Hepatocyte (in vitro differentiated cells): ENCODE measurements at places on chromosomes 16 and 17. TPM values are rescaled to one million over a fixed set of nuclear protein-coding genes. Genes with fewer than 3 reads are reported as not detected.

Gene BEAN1
- 0.63 and 0.68 TPM in 2 replicates for total RNA-seq

Gene PLA2G10
- 0.30 and 0.80 TPM in 2 replicates for total RNA-seq

Gene NPIPA5
- not detected in 2 replicates for total RNA-seq

Gene HIGD1B
- not detected in 2 replicates for total RNA-seq

DNA sequence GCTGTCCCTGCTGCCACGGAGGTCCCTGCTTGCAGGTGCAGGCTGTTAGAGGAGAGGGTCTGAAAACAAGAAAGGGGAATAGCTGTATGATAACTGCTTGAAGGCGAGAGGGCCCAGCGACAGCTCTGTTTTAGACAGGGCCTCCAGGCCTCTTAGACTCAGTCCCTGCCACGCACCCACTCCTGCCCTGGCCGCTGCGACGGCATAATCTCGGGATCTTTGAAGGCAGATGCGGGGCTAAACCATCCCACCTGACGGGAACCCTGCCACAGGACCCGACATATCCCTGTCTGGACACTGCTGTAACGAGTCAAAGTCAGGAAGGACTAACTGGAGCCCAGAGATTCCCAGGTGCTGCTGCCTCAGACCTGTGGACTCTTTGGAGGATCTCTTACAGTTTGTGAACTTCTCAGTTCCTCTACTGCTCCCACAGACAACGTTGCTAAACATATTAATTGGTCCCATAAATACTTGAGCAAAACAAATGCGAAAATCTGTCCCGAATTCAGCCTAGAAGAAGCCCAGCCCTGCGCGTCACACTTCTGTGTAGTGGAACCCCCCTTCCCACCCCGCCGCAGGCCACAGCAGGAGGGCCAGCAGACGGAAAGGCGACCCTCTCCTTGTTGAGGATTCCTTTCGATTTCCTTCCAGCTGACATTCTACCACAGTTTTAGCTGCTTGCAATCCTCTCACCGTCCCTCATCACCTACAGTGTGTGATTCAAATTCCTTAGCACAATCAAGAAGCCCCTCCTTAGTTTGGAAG is 998 bp upstream of the TMEM11 start:
- H3K36me3 ChIP-seq, result no peaks in the 10 kb centered on the region
- DNase-seq, result peak; percentile 44
- peak overlapping the region; percentile 98 for H3K27ac ChIP-seq
- peak overlapping the region; percentile 74 for H3K4me3 ChIP-seq
- H3K27me3 ChIP-seq, result no peaks in the 10 kb centered on the region

DNA sequence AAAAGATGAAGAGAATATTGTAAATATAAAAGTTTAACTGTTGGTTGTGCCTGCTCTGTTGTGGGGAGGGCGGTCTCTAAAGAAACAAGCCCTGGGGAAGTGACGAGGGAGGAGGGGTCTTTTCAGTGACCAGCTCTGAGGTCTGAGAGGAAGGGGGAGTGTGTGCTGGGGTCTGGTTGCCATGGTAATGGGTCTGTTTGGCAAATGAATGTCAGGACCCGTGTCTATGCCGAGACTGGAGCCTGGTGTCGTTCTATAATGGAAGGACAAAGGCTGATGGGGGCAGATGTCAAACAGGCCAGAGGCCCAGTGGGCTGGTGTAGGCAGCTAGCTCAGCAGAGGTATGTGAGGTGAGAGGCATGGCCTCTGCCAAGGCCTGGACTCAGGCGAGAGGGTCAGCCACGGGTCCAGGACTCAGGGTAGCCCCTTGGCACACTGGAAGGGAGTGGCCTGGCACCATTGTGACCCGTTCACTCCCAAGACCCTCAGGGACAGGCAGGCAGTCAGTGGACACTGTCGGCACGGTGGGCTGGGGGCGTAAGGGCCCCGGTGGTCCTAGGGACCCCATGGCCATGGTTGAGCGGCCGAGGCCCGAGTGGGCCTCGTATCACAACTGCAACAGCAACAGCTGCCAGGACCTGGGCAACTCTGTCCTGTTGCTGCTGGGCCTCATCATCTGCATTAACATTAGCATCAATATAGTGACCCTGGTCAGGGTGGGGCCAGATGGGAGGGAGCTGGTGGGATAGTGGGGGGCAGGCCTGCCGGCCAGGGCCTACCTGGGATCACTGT is at the start of gene SPEM1:
SPEM1 (plus strand) TSS at position 506 of the 792 bp plus-strand sequence; CDS start at position 567, 61 bp downstream.
- no peak within 1 kb of the TSS for H3K27ac ChIP-seq
- H3K36me3 ChIP-seq, result no peaks in the 10 kb centered on the region
- H3K27me3 ChIP-seq, result no peaks in the 10 kb centered on the region
- no peak within 1 kb of the TSS for H3K4me3 ChIP-seq
- DNase-seq, result no peak
- H3K4me1 ChIP-seq, result no peaks in the 10 kb centered on the region

DNA sequence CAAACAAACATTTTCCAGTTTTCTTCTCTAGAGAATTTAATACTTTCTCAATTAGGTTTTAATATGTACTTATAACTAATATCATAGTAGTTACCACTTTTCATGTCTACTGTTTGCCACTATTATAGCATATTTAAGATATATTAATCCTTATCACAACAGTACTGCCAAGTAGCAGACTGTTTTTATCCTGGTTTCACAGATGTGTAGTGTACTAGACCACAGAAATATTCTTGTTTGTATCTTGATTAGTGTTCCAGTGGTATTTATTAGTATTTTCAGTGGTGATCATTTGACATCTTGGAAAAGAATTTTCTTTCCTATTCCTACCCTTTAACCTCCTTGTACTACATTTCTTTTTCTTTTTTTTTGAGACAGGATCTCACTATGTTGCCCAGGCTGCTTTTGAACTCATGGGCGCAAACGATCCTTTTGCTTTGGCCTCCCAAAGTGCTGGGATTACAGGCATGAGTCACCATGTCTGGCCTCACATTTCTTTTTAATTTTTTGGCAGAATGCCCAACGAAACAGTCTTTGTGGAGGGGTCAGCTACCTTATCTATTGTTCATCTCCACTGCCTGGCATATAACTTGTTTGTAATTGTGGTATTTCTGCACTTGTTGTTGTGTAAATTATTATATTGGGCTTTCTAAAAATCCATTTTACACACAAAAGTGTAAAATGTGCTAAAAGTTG is 27.2 kb downstream of the MAP2K4 start:
- no peaks in the 10 kb centered on the region for H3K36me3 ChIP-seq
- no peaks in the 10 kb centered on the region for H3K27me3 ChIP-seq
- H3K27ac ChIP-seq, result no peak overlapping the region
- DNase-seq, result no peak
- no peaks in the 10 kb centered on the region for H3K4me1 ChIP-seq
- no peak overlapping the region for H3K4me3 ChIP-seq

GRCh38 chr17:32542186-32542585 is 55.4 kb downstream of the CDK5R1 start:
- no peaks in the 10 kb centered on the region for H3K36me3 ChIP-seq
- no peaks in the 10 kb centered on the region for H3K27me3 ChIP-seq
- H3K4me1 ChIP-seq, result no peaks in the 10 kb centered on the region
- no peak overlapping the region for H3K4me3 ChIP-seq

DNA sequence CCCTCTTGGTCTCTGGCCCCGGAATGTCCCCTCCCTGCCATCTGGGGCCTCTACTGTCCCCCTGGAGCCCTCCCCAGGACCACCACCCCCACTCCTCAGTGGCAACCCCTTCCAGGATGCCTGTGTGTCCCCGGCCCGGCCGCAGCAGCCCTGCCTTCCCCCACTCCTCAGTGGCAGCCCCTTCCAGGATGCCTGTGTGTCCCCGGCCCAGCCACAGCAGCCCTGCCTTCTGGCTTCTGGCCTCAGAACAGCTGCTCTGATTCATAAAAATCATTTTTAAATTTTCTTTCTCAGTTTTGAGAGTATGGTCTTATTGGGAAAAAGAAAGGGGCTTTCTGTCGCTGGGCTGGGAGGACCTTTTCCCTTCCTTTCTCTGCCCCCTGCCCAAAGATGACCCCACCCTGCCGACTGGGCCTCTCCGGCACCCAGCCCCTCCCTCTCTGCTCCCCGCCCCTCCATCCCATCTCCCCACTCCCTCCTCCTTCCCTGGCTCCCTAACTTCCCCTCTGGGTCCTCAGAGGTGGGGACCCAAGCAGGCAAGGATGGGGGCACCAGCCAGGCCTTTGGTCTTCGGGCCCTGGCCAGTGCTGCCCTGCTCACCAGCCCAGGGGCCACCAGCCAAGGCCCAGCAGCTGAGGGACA is 40.5 kb downstream of the BAHCC1 start:
- H3K4me3 ChIP-seq, result no peak overlapping the region
- H3K27me3 ChIP-seq, result no peaks in the 10 kb centered on the region
- H3K27ac ChIP-seq, result peak overlapping the region; percentile 86
- no peaks in the 10 kb centered on the region for H3K36me3 ChIP-seq
- DNase-seq, result no peak

Gene KIF2B
- total RNA-seq, result not detected in 2 replicates

DNA sequence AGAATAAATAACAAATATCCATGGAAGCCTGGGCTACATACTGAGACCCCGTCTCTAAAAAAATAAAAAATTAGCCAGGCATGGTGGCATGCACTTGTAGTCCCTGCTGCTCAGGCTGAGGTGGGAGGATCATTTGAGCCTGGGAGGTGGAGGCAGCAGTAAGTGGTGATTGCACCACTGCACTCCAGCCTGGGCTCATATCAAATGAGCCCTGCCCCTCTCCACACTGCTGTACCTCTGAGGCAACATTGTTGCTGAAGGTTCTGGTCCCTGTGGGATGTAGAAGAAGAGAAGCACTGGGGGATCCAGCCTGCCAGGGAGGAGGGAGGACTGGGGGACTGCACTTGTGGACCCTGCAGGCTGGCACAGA is 11.4 kb upstream of the ARHGAP23 start:
- H3K27ac ChIP-seq, result no peak overlapping the region
- DNase-seq, result no peak
- peaks cover 27% of the 10 kb centered on the region for H3K4me1 ChIP-seq
- peaks cover 32% of the 10 kb centered on the region for H3K27me3 ChIP-seq

- no peak overlapping the region for H3K27ac ChIP-seq
- no peaks in the 10 kb centered on the region for H3K27me3 ChIP-seq
- H3K4me3 ChIP-seq, result no peak overlapping the region
- H3K36me3 ChIP-seq, result no peaks in the 10 kb centered on the region
These were observed 73.1 kb upstream of the AXIN2 start for GRCh38 chr17:65634533-65634932.

DNA sequence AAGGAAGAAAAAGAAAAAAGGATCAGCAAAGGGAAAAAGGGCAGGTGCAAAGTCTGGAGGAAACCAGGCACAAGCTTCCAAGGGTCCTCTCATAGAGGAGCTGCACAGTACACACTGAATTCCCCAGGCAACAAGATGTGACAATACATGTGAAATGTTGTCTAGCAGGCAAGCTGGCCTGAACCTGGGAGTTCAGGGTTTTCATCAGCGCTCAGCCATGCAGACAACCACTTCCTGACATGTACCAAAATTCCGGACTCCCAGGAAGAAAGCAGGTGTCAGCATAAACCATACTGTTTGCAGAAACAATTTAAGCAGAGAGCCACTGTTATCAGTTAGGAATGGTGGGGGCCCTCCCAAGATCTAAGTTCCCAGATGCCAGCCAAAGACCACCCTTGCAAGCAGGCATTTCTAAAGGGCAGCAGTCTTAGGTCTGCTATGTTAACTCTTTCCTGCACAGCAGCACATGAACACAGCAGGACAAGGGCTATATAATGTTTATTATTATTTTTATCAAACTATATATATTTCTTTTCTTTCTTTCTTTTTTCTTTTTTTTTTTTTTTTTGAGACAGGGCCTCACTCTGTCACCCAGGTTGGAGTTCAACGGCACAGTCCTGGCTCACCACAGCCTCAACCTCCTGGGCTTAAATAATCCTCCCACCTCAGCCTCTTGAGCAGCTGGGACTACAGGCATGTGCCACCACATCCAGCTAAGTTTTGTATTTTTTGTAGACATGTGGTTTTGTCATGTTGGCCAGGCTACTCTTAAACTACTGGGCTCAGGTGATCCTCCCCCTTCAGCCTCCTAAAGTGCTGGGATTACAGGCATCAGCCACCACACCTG is 10.1 kb downstream of the TK2 start:
- DNase-seq, result peak; percentile 26
- H3K4me3 ChIP-seq, result no peak overlapping the region
- no peaks in the 10 kb centered on the region for H3K27me3 ChIP-seq
- no peaks in the 10 kb centered on the region for H3K36me3 ChIP-seq
- no peaks in the 10 kb centered on the region for H3K4me1 ChIP-seq

Gene OTOA
- total RNA-seq, result 0.07 TPM in 1 of 2 replicates, not detected in the other

Gene CDRT4
- 2.7 and 10.4 TPM in 2 replicates for total RNA-seq

- no peaks in the 10 kb centered on the region for H3K36me3 ChIP-seq
- no peak overlapping the region for H3K4me3 ChIP-seq
- H3K27me3 ChIP-seq, result no peaks in the 10 kb centered on the region
These were observed 895 bp downstream of the SEPTIN1 start for GRCh38 chr16:30381291-30382041.

DNA sequence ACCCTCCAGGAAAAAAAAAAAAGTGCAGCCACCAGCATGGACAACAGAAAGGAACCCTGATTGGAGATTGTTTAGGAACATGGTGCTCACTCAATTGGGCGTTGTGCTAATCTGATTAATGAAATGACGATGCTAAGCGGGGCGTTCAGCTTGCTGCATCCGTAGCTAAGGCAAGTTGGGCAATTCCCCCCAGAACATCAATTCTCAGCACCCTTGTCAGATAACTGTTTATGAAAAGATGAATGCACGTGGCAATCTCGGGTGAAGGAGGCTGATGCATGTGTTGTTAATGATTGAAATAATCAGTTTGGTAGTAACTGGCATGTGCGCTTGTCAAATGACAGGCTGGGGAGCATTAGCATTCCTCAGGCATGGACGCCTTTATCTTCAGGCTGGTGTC is 57.0 kb downstream of the HS3ST3A1 start:
- no peaks in the 10 kb centered on the region for H3K4me1 ChIP-seq
- H3K4me3 ChIP-seq, result no peak overlapping the region
- H3K27me3 ChIP-seq, result no peaks in the 10 kb centered on the region
- H3K27ac ChIP-seq, result peak overlapping the region; percentile 6
- DNase-seq, result no peak

GRCh38 chr17:49472527-49472926 is 22.6 kb upstream of the NGFR start:
- H3K4me1 ChIP-seq, result peaks cover 14% of the 10 kb centered on the region
- no peak overlapping the region for H3K4me3 ChIP-seq
- no peak for DNase-seq
- H3K27me3 ChIP-seq, result peaks cover 58% of the 10 kb centered on the region
- H3K36me3 ChIP-seq, result no peaks in the 10 kb centered on the region

- H3K36me3 ChIP-seq, result no peaks in the 10 kb centered on the region
- DNase-seq, result no peak
- peaks cover 4% of the 10 kb centered on the region for H3K4me1 ChIP-seq
- no peak overlapping the region for H3K4me3 ChIP-seq
These were observed 439 bp upstream of the GNG13 start for GRCh38 chr16:800834-801511.

DNA sequence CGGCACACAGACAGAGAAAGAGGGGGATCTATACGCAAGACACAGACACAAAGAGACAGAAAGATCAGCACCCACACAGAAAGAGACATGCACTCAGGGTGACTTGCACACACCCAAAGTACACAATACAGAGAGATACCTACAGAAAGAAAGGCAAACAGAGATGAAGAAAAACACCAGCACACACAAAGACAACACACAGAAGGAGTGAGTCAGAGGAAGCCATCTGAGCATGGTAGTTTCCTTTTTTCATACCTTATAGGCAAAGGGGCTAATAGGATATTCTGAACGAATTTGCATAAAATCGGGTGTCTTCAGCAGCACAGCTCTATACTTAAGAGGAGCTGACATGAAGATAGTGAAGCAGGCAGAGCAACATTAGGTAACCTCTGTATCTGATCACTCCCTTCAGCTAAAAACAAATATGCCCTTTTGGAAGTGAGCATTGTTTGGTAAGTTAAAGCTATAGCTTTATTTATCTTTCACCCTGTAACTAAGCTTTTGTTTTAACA is 198.6 kb downstream of the AATF start:
- no peaks in the 10 kb centered on the region for H3K27me3 ChIP-seq
- no peak overlapping the region for H3K4me3 ChIP-seq
- peak overlapping the region; percentile 35 for H3K27ac ChIP-seq
- peak; percentile 21 for DNase-seq
- peaks cover 5% of the 10 kb centered on the region for H3K4me1 ChIP-seq
- H3K36me3 ChIP-seq, result no peaks in the 10 kb centered on the region
